ENCODE measurements at places on chromosomes 11 and 22.

GRCh38 chr11:123454060-123454651, 24.1 kb downstream of the GRAMD1B start:
- DNase-seq: no peak

DNA sequence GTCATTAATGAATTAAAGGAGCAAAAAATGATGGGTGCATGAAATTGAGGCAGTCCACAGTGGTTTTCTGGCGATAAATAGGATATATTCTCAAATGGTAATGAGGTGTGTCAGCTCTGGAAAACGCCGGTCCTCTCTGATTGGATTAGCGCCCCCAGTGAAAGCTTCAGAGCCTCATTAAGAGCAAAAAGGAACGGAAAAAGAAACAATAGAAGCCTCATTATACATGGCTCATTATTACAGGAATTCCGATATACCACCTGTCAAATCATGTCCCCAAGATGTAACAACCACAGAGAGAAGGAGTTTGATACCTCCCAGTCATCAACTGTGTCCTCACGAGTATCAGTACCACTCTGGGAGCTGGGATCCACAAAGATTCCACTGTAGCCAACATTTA, 175.7 kb upstream of the PITPNB start:
- DNase-seq: no peak

- peak; percentile 91 for DNase-seq
Measured at GRCh38 chr11:118608360-118609227, 1.2 kb downstream of the PHLDB1 start.

GRCh38 chr11:28107191-28107749, 686 bp downstream of the KIF18A start:
- DNase-seq: no peak

GRCh38 chr22:31603574-31603973, 58.4 kb downstream of the PISD start:
- DNase-seq: no peak

DNA sequence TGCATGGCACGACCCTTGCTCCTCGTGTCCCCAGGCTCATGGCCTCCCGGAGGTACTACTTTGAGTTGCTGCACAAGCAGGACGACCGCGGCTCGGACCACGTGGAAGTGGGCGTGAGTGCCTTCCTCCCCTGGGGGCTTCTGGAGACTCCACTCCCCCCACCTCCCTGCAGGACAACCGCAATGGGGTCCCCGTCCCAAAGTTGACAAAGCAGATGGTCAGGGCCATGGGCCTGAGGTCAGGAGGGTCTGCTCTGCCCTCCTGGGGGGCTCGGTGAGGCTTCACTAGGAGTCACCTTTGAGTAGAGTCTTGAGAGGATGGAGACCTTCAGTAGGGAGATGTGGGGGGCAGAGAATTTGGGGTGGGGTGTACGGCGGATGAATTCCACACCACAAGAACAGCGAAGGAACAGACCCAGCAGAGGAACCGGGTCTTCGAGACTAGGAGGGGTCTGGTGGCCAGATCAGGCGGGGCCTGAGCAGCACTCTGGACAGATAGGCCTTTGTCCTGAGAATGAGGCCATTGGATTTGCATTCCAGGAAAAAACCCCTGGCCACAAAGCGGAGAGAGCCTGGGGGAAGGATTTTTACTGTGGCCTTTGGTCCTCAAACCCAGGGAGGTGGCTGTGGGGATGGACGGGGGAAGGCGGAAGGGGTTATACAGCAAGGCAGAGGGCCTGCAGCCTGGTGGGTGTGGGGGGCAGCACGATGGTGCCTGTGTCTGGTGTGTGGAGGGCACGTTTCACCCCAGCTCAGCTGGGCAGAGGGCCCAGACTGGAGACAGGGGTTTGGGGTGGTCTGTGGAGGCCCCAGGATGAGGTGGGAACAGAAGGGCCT, 4.6 kb downstream of the B4GALNT4 start:
- no peak for DNase-seq

DNA sequence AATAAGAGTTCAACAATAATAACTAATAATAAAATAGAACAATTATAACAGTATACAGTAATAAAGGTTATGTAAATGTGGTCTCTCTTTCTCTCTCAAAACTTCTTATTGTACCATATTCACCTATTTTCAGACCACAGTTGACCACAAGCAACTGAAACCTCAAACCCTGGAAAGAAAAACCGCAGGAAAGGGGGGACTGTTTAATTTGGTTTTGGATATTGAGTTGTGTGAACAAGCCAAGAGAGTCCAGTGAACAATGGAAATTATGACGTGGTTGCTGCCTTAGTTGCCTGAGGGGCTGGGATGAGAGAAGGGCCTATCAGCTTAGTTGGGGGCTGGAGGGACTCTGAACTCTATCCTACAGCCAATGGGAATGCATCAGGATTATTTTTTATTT, 178.7 kb upstream of the POU2AF2 start:
- DNase-seq: no peak

- no peak for DNase-seq
Measured at GRCh38 chr11:118193910-118194566, 17.6 kb upstream of the SCN2B start.

DNA sequence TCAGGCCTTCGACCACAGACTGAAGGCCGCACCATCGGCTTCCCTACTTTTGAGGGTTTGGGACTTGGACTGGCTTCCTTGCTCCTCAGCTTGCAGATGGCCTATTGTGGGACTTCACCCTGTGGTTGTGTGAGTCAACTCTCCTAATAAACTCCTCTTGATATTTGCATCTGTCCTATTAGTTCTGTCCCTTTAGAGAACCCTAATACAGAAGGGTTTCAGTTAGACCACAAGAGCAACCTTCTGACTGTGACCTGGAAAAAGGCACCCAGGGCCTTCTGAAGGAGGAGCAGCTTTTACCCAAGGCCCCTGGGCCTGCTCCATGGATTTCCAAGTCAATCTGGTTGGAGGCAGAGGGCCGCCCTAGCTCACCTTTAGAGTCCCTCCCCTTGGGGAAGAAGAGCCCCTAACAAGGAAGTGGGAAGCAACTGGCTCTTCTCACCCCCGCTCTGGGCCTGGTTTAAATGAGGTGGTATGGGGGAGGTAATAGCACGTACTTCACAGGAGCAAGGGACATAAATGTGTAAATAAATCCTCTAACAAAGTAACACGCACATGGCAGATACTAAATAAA, 11.2 kb upstream of the CHST1 start:
- no peak for DNase-seq

- no peak for DNase-seq
Measured at GRCh38 chr22:50676180-50676636, 3.6 kb downstream of the SHANK3 start.

DNA sequence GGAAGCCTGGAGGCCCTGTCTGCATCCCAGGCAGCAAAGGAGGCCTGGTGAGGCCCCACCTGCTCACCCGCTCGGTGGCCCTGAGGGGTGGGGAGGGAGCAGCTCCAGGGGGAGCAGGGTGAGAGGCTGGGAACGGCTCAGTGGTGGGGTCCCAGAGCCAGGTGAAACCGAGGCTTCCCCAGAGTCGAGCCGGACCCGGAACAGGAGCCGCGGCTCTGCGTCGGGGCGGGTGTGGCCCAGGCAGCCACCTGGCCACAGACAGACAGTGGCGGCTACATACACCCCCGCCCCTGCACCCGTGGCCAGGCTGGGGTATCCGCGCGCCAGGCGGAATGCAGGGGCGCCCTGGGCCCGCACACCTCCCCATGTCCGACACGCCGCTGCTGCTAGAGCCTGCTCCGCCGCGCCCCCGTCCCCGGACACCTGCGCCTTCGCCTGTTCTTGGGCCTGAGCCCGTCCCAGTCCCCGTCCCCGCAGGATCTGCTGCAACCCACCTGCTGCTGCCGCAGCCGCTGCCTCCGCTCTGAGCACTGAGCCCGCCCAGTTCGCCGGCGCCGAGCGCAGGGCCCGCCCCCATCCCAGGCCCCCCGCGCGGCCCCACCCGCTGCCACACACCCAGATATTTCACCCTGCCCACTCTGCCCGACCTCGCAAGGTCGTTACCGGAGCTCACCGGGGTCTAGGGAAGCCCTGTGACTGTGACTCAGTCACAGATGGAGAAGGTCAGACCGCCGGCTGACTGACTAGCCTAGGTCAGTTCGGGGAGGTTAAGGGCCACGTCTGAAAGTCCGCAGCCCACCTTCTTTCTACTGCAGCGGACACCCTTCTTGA, at the start of gene SLC7A4:
Gene SLC7A4, minus strand, starts transcription at position 525 of the 831 bp plus-strand sequence. CDS start 749 bp downstream, outside the sequence.
- DNase-seq: no peak

GRCh38 chr11:110508786-110509185, 79.0 kb downstream of the FDX1 start:
- DNase-seq: no peak

GRCh38 chr11:72723508-72723907, 28.7 kb downstream of the ARAP1 start:
- DNase-seq: no peak

DNA sequence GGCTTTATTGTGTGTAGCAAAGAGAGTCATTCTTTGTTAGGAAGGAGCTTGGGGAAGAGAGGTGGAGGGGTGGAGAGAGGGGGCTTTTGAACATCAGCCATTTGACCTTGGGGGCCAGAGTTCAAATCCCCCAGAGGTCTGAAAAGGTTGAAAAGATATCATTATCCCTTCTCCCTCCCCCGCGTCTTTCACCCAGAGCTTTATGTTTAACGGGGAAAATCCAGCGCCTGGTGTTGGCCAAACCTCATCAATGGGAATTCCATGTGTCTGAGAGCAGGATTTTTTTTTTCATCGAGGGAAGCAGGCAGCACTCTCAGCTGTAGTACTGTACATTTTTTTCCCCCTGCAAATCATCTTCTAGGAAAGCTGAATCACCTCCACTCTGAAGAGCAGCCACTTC, 122.4 kb upstream of the HSD17B12 start:
- no peak for DNase-seq

GRCh38 chr11:94775567-94776327, 7.6 kb downstream of the AMOTL1 start:
- DNase-seq: no peak

GRCh38 chr11:14454861-14455632, 44.6 kb downstream of the COPB1 start:
- no peak for DNase-seq

DNA sequence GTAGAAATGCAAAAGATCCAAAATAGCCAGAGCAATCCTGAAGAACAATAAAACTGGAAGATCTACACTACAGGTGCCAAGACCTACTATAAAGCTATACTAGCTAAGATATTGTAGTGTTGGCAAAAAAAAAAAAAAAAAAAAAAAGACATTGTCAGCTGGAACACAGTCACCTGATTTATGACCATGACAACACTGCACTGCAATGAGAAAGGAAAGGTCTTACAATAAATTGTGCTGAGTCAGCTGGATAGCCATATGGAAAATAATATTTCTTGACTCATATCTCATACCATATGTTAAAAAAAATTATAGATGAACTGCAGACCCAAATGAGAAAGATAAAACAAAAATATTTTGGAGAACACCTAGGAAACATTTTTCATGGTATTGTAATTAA, 3.1 kb upstream of the PANX3 start:
- DNase-seq: no peak

- no peak for DNase-seq
Measured at GRCh38 chr22:45212992-45213751, 27.5 kb downstream of the KIAA0930 start.

DNA sequence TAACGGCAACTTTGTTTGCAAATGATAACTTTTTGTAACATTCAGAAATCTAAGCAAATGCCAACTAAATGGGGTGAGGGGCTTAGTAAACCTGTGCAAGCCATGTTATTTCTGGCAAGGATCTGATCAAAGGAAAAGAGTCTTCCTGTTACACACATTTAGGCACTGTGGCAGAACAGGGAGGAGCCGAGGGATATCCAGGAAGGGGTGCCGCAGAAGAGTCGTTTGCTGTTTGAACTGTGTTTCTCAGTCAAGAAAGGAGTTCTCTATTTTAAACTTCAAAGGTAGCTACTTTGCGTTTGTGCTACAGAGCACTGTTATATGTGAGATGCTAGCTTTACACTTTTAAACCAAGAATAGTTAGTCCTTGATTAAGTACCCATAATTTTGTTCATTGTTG, 175.5 kb downstream of the ETS1 start:
- no peak for DNase-seq

DNA sequence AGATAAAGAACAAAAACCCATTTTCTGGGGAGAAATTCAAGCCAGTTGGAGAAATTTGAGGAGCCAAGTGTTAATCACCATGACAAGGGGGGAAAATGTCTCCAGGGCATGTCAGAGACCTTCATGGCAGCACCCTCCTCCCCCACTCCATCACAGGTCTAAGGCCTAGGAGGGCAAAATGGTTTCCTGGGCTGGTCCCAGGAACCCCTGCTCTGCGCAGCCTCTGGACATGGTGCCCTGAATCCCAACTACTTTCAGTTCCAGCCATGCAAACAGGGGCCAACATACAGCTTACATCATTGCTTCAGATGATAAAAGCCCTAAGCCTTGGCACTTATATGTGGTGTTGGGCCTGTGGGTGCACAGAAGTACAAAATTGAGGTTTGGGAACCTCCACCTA, 167.5 kb downstream of the LUZP2 start:
- no peak for DNase-seq

DNA sequence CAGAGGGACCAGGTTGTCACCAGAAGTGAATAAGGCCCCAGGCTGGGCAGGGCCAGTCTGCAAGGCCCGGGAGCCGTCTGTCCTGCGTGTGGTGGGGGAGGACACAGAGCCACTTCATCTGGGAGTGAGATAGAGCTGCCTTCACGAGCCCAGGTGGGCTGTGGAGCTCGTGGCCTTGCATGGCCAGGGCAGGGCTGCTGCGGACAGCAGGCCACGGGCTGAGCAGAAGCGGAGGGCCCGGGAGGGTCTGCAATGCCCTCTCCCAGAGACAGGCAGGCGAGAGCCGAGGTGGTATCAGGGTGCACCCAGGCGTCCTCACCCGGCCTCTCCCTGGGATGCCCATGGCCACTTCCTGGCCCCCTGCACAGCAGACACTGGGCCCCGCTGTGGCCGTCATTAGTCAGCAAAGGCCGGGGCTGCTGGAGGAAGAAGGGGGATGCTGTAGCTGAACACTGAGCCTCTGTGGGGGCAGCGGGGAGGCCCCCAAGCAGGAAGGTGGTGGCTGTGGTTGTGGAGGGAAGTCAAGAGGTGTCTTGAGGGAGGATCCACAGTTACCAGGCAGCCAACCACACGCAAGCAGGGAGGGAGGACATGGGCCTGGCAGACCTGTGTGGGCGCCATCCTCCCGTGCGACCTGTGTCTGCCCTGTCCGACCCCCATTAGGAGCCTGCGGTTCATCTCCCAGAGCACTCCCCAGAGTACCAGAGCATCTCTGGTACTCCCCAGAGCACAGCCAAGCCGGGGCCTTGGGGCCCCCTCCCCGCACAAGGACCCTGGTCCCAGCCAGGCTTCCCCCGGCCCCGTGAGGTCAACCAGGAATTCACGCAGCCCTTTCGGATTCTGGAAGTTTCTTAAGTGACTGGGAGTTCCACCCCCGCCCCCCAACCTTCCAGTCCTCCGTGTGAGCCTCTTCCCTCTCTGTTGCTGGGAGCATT, 1109.5 kb downstream of the BRD1 start:
- no peak for DNase-seq

- DNase-seq: no peak
Measured at GRCh38 chr11:74468058-74468457, 709 bp upstream of the KCNE3 start.

GRCh38 chr22:39765046-39765445, 128.5 kb downstream of the ENTHD1 start:
- DNase-seq: no peak

- no peak for DNase-seq
Measured at GRCh38 chr22:45603619-45604018, 68.0 kb upstream of the ATXN10 start.
